Activated gamma-delta T cell (primary cell): ENCODE measurements at places on chromosomes 1 and 21.

DNA sequence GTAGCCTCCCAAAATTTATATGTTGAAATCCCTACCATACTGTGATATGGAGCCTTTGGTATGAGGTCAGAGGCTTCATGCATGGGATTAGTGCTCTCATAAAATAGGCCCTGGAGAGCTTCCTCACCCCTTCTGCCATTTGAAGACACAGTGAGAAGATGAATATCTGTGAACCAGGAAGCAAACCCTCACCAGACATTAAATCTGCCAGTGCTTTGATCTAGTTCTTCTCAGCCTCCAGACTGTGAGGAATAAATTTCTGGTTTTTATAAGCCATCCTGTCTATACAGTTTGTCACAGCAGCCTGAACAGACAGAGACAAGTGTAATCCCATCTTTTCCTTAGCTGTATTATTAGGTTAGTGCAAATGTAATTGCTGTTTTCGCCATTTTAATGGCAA lies 88.4 kb downstream of the OLFML2B start:
- no peak for DNase-seq

- no peak for DNase-seq
These were observed 19.3 kb downstream of the BEND5 start for GRCh38 chr1:48757363-48757762.

DNA sequence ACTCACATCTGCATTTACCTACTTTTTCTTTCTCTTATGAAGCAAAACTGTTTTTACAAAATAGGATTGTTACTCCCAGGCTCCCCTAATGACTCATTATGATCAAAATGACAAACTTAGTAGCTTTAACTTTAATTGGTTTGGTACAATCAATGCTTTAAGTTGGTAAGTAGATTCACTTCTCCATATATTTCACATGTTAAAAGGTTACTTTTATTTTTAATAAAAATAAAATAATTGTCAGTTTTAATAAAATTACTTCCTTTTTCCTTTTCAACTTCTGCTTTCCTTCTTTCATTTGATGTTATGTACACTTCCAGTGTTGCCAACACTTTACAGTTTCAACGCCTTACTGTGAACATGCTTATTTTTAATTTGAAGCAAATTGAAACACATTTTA lies 477.6 kb downstream of the SETD4 start:
- no peak for DNase-seq

GRCh38 chr1:222918801-222919477 lies 104.1 kb downstream of the DISP1 start:
- no peak for DNase-seq

DNA sequence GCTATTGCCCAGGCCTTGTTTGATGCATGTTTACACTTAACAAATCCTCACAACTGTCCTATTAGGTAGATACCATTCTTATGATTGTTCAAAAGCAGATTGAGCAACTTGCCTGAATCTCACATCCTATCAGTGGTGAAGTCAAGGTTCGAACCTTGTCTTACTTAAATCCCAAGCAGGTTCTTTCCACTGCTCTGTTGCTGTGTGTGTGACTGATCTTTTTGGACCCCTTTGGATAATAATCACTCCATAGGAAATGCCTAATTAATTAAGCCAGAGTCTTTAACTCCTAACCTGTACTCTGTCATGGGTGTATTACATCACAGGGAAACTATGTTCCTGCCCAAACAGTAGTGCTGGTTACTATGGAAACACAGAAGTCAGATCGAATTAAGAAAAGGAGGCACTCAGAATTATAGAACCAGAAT lies 84.2 kb downstream of the SPATA46 start:
- no peak for DNase-seq

GRCh38 chr1:60583696-60584095 lies 498.7 kb upstream of the NFIA start:
- no peak for DNase-seq

- no peak for DNase-seq
These were observed 403.9 kb upstream of the LRRC7 start for GRCh38 chr1:69163779-69164178.

- DNase-seq: no peak
These were observed 3.4 kb downstream of the PRELP start for GRCh38 chr1:203478986-203479385.

DNA sequence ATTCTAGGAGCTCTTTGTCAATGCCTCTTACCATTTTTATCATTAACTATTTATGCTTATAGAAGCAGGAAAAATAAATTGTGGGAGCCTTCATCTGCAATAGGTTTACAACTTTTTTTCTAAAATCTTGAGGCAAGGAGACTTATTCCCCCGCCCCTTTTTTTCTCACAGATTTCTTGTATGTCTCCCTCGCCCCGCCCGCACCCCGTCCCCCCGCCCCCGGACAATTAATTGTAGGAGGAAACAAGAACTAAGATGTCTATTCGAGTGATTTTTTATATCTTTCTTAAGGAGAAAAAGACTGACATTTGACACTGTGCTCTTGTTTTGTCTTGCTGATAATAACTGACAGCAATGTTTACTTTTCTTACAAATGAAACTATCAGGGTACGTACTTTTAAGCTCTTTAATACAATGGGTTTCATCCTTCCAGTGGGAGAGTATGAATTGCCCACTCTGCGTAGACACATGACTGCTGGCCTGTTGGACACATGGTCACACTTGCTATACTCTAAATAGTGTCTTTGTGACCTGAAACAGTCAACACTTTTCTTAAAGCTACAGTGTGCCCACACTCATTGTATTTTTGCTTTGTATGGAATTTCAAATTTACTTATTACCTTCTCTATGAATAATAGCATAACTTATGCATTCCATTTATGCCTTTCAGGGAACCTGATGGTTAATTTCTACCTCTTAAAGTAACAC lies 1.5 kb upstream of the IVNS1ABP start:
- no peak for DNase-seq

DNA sequence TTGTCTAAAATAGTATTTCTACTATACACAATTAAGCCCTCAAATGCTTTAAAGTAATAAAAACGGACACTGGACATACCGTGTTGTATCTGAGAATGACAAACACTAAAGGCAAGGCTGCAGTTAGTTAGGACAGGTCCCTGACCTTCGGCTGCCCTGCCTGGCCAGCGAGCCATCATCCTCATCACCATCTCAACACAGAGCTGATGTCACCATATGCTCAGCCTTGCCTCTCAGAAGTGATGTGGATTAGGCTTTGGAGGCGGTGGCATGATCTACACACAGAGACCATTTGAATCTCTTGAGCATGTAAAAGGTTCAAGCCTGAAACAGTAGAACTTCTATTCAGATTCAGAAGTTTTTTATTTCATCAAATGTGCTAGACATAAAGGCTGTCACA lies 244.7 kb downstream of the SDCCAG8 start:
- no peak for DNase-seq

- peak; percentile 45 for DNase-seq
These were observed 52.4 kb upstream of the GPR157 start for GRCh38 chr1:9181176-9181906.

DNA sequence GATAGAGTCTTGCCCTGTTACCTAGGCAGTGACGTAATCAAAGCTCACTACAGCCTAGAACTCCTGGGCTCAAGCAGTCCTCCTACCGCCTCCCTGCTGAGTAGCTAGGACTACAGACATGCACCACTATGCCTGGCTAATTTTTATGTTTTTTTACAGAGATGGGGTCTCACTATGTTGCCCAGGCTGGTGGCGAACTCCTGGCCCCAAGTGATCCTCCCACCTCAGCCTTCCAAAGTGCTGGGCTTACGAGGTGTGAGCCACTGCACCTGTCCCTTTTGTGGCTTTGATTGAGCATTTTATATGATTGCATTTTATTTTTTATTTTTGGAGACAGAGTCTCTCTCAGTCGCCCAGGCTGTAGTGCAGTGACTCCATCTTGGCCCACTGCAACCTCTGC lies 25.8 kb downstream of the SDCCAG8 start:
- DNase-seq: no peak

GRCh38 chr1:174209347-174210187 lies 50.2 kb downstream of the RABGAP1L start:
- DNase-seq: no peak

GRCh38 chr1:29793653-29794348 lies 557.5 kb downstream of the PTPRU start:
- DNase-seq: no peak

GRCh38 chr21:36589352-36589971 lies 109.5 kb upstream of the SIM2 start:
- no peak for DNase-seq

- DNase-seq: no peak
These were observed 145.3 kb downstream of the PSMG1 start for GRCh38 chr21:39037807-39038405.

DNA sequence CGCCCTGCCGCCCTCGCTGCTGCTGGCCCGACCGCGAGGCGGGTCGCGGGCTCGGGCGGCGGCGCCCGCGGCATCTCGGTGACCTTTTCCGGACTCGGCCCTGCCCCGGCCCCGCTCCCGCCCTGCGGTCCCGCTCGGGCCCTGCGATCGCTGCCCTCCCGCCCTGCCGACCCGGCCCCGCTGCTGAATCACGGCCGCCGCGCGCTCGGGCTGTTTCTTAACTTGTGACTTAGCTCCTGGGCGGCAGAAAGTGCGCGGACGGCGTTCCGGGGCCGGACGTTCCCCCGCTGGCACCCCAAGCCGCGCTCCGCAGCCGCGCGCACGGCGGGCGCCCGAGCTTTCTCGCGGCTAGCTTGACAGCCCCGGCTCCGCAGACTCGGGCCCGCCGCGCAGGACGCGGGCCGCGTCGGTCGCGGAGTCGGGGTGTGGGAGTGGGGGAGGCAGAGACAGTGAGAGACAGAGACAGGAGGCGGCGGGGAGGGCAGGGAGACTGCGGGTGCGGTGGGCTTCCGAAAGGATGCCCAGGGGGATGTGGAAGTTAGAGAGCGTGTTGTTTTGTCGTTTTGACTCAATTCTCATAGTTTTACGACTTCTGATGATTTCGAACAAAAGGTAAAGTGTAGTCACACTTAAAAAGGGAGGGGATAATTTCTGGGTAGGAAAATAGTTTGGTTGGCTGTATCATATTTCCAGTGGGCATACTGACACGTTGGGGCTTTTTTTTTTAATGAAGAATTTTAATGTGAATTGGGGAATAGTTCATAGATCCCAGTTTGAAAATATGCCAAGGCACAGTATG lies 49.8 kb downstream of the PRDM2 start:
- DNase-seq: no peak

DNA sequence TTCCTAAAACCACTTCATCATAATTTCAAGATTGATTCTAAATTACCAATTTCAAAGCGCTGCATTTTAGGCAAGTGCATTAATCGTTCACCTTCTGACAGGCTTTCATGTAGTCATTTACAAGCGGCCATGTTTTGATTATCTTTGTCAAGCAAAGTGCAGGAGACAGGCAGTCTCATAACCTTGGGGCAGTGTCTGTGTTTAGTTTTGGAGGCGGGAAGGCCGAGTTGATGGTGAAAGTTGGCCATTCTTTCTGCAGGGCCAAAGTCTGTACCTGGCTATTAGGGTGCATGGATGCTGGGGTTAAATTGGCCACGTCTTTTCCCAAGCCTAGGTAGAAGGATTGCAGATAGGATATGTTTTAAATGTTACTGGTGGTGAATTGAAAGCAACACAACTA lies 2.9 kb downstream of the AGPAT3 start:
- no peak for DNase-seq

- no peak for DNase-seq
These were observed 6.6 kb upstream of the PLA2G2C start for GRCh38 chr1:20192871-20193411.
